ENCODE measurements at places on chromosomes 2 and 18.

- no peak for DNase-seq
These were observed 9.5 kb upstream of the SCN1A start for GRCh38 chr2:166137331-166137730.

DNA sequence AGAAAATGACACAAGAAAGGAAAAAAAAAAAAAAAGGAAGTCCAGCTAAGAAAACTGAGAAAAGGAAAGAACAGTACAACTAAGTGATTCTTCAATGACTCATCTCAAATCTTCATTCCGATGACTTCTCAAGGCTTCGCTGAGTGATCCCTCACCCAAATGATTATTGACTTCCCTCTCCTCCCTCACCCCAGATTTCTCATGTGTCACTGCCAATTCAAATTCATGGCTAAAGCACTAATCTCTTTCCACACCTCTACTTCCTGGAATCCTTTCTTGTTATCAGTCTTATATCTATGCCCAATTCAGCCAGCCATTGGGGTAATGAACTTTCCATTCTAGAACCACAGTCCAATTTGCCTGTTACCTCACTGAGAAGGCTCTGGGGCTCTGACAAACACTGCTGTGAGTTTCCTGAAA lies 7.2 kb upstream of the ABCB11 start:
- no peak for DNase-seq

- DNase-seq, result no peak
These were observed 73.0 kb upstream of the ARL4C start for GRCh38 chr2:234569776-234570430.

GRCh38 chr18:36298126-36298741 lies 721 bp downstream of the FHOD3 start:
- DNase-seq, result no peak

DNA sequence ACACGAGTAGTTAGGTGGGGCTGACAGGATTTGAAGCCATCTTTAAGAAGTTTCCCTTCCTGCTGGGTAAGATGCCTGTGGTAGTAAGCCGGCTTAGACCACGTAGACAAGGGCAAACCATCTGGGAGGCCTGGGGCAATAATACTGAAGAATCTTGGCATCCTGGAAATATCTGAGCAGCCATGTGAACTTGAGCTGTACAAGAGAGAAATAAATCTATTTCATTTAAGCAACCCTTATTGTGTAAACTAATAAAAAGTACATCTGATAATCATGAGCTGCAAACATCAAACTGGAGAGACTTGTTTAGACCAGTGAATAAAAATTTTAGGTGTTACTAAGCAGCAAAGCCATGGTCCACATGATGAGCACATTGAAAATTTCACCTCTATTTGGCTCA lies 11.4 kb upstream of the CETN1 start:
- no peak for DNase-seq

DNA sequence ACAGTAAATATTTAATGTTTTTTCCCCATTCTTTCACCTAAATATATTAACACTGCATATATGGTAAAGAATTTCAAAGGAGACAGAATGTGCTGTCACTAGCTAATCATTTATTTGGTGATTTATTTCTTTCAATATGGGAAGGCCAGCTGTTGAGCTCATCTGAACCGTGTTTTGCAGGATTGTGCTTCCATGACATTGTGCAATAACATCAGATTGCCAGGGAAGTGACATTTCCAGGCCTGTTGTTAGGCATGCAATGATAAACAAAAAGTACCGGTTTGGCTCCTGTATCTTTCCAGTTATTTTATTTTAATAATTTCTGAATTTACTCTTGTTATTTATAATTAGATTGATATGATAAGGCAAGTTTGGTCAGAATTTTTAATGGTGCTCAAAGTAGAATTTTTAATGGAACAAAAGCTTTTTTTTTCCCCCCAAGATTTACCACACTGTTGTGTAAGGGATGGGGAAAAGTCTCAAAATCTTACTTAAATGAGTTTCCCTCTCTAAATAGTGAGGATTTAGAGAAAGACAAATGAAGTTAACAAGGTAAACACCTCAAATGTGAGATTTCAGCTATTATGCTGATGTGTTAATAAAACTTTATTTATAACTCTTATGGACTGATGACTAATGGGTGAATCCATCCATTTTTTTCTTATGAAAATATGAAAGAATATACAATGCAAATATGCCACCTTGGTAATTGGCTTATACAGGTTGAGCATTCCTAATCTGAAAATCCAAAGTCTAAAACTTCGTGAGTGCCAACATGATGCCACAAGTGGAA lies 52.7 kb downstream of the MALT1 start:
- DNase-seq, result no peak

DNA sequence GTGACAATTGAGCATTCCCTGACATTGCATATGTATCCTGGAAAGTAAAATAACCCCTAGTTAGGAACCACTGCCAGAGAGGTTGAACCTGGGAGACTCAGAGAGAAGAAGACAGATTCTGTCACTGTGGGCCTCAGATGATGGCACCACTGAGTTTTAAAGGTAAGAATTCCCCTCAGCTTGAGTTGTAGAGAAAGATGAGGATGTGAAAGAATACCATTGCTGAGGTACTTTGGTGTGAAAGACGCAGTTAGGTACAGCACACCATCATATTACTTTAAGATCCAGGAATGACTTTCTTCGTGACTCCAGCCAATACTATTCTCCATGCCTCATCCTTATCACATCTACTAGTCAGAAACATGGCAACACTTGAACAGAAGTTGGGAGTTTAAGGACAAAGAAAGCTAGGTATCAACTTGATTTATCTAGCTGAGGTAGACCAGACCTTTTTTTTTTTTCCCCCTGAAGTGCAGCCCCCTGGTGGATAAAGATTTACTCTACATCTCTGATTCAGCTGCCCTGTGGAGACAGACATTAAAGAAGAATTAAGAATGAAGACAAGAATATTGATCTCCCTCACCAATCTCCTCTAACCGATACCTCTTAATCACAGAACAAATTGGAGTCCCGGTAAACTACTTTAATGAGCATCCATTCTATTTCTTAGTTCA lies 630.5 kb upstream of the FANCL start:
- no peak for DNase-seq

GRCh38 chr2:240557808-240558207 lies at the start of gene ANKMY1:
Gene ANKMY1, minus strand, starts transcription at chr2:240557988. Its CDS starts 653 bp downstream, at chr2:240557335.
- no peak for DNase-seq

DNA sequence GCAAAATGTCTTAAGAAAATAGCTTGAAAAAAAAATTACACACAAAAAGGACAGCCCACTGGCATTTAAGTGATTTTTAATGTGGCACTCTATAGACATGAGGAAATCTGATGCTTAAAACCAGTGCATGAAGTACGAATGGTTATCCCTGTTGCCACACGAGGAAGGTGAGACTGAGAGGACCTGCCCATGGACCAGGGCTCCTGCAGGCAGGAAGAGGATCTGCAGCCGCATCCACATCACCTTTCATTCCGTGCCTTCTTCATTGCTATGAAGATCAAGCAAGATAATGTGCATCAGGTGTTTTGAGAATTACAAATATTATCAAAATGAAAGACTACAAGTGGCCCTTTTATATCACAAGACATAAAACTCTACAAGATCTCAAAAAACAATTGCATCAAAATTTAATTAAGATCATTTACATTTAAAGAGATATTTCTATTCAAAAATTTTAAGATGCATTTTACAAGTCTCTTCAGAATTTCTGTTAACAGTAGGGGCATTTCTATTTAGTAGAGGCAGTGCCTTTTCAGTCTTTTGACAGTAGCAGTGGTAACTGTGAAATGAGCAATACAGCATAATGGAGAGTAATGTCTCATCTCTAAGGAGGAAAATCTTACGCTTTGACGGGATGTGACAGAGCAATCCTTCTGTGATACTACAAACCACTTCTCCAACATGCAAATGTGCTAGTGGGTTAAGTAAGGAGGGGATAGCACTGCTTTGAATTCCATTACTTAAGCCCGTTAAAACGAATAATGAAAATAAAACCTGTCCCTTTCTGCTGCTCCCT lies 83.4 kb downstream of the SLC5A7 start:
- no peak for DNase-seq

- DNase-seq, result no peak
These were observed 76.9 kb downstream of the LDAH start for GRCh38 chr2:20745924-20746555.

DNA sequence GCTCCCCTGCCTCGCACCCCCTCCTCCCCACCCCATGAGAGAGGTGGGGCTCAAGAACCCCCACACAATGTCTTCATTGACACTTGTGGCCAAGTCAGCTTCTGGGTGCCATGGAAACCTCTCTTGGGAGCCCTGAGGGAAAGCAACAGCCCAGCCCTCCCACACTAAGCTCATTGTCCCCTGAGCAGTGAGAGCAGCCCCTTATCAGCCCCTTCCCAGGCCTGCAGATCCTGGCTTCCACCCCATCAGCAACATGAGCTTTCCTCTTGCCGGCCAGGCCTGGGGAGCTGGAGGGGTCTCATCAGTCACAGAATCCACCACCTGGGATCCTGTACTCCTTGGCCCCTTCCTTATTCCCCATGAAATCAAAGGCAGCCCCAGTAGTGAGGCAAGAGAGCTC lies 107.8 kb upstream of the ST3GAL5 start:
- no peak for DNase-seq

GRCh38 chr2:191692502-191693115 lies 14.7 kb downstream of the NABP1 start:
- DNase-seq, result no peak

DNA sequence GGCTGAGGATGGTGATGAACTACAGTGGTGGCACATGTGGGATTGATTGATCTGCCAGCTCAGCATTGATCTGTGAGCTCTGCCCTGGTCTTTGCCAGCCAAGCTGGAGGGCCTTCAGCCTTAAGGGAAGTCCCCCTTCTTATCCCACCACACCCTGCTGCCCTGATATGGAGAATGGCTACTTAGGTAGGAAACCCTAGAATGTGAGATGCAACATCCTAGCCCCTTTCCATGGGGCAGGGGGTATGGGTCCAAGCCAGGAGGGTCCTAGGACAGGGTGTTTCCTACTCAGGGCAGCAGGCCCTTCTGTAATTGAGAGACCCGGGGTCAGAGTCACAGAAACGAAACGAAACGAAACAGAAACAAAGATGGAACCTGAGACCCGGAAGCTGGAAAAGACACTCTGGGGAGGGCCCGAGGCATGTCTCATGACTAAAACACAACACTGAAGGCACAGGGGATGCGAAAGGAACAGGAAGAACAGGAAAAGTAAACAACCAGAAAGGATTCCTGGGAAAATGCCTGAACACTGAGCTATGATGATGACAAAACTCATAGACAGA lies 16.9 kb upstream of the SULT1C2 start:
- no peak for DNase-seq

DNA sequence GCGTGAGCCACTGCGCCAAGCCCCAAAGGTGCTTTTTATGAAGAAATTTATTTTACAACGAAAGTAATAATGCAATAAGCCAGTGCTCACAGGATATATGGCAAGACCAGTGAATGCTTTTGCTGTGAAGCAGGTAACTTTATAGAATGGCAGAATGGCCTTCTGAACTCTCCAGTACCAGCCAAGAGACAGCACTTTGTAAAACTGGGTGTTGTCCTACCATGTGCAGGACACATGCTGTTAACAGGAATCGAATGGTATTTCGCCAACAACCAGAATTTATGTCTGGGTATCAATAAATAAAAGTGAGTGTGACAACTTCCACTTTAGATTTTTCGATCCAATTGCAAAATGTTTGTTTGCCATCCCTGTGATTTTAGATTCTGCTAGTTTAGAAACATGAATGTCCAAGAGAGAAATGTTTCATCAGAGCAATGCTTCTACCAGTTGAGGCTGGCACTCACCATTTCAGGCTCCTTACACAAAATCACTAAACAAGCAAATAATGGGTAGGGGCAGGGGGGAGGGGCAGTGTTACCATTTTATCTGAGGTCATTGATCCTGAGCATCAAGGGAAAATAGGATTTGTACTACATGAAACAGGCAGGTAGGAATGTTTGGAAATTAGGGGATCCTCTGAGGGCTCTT lies 95.9 kb downstream of the ATL2 start:
- DNase-seq, result no peak

DNA sequence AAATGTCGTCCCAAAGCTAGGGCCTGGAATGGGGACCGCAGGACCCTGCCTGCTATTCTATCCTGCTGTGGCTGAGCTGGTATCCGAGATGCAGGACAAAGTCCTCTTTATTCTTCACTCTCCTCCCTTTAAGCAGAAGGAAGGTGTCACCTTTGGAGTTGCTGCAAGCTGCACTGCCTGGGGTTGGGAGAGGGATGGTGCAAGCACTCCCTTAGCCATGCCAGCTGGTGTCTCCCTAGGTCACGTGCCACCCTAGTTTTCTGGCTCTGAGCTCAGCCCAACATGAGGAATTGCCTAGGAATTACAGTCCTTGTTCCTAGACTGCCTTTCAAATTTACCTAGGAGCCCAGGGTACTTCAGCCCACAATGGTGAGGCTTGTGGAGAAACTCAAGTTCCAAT lies 21.4 kb upstream of the FAM228A start:
- no peak for DNase-seq

GRCh38 chr18:5969355-5969988 lies 74.2 kb upstream of the TMEM200C start:
- no peak for DNase-seq

DNA sequence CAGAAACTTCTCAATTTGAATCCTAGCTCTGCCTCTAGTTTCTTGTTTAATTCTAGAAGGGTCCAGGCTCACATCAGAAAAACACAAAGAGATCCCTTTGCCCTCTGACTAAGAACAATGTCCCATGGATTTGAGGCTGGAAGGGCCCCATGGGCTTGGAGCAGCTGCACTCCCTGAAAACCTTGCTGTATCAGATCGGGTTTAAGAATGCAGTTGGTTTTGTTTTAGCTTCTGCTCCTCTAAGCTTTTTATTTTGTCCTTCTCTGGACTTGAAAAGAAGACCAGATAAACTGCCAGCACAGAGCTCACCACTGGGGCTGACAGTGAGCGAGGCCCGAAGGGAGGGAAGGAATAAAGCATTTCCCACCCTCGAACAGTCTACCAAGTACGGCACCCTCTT lies 69.2 kb upstream of the WIPF1 start:
- DNase-seq, result no peak

- no peak for DNase-seq
These were observed 775 bp downstream of the SNED1 start for GRCh38 chr2:240998995-240999791.

DNA sequence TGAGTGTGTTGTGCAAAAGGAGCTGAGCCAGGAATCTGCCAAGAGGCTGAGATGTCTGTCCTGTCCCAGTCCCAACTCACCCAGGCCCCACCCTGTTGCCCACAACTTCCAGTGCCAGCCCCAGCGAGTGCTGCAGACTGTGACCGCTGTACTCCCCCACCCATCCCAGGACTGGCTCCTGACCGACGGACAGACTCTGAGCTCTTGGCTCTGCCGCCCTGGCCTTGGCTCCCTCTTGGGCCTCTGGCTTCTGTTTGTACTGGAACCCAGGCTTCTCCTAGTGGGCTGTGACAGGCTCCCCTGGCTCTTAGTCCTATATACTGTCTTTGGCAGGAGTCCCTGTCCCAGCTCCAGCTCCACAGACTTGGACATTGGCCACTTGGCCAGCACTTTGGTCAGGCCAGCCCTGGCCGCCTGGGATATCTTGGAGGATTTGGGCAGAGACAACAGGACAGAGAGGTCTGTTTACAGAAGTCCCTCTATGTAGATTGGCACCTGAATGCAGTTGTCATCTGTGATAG lies 41.1 kb downstream of the ACOXL start:
- no peak for DNase-seq

All from effector memory CD4-positive, alpha-beta T cell (primary cell).